Mesenchymal stem cell (in vitro differentiated cells and primary cell): ENCODE measurements at places on chromosomes 7 and 10.
A peak's percentile ranks its signal among the peaks of the same experiment; 100 is the strongest.

GRCh38 chr10:119759832-119760231 is 34.0 kb downstream of the INPP5F start:
- no peaks in the 10 kb centered on the region for H3K36me3 ChIP-seq
- H3K4me3 ChIP-seq = no peak overlapping the region
- peaks cover 11% of the 10 kb centered on the region for H3K4me1 ChIP-seq

DNA sequence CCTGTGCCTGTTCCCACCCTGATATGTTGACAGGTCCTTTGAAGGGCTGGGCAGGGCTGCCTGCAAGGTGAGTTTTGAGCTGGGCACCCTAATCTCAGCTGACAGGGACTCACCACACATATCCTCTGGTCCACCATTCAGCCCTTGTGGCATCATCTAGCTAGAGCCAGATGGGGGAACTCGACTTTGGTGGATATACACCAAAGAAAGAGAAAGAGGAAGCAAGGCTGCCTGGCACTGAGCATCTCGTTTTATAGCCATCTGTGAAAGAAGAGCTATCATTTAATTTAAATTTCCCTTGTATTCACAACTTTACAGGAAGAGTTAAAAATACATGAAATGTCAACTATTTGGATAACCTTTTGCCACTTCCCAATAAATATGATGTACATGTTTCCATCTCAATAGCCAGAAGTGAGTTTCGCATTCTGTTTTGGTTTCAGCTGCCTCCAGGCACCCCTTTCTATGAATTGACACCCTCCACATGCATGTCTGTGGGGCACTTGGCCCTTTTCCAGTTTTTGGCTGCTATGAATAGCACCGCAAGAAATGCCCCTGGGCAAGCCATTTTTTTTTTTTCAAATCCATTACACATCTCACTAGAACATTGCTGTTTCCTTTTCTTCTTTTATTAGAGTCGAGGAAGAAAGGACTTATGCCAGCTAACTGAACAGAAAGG is 22.9 kb upstream of the GRB10 start:
- H3K4me3 ChIP-seq = no peak overlapping the region
- DNase-seq = no peak
- peaks cover 26% of the 10 kb centered on the region for H3K4me1 ChIP-seq
- H3K27ac ChIP-seq = no peak overlapping the region

DNA sequence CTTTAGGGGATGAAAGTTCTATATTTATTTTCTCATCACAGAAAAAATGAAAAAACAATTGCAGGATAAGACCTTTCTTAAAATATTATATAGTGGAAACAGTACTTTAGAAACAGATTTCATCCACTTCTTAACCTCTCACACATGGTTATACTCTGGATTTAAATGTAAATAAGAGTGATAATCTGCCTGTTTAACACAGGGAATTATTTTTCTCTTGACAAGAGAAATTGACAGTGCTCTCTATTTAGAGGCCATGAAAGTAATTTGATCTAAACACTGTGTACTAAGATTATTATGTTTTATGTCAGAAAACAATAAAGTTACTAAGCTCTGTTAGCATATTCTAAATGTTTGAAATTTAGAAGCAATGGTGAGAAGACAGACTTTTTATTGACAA is 88.4 kb downstream of the PHF14 start:
- H3K36me3 ChIP-seq = peaks cover 25% of the 10 kb centered on the region
- no peak overlapping the region for H3K27ac ChIP-seq
- no peaks in the 10 kb centered on the region for H3K4me1 ChIP-seq
- no peak for DNase-seq
- H3K4me3 ChIP-seq = no peak overlapping the region
- H3K27me3 ChIP-seq = no peaks in the 10 kb centered on the region

DNA sequence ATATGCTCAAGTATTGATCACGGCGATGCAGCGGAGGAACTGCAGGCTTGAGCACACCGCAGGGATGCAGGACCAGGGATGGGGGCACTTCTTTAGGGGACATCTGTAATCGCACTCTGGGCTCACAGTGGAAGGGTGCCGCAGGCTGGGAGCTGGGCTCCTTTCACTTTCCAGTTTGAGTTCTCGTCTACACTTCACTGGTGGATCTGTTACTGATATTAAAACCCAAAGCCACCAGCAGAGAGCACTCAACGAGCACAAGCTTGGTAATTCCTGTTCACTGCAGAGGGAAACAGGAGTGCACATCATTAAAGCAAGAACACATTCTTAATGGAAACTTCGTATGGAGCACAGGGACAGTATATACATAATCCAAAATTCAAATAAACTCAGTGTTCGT is 91.3 kb downstream of the PARD3 start:
- H3K4me3 ChIP-seq = peak overlapping the region; percentile 80
- H3K36me3 ChIP-seq = no peaks in the 10 kb centered on the region
- DNase-seq = peak; percentile 79
- no peaks in the 10 kb centered on the region for H3K27me3 ChIP-seq
- H3K27ac ChIP-seq = peak overlapping the region; percentile 48

DNA sequence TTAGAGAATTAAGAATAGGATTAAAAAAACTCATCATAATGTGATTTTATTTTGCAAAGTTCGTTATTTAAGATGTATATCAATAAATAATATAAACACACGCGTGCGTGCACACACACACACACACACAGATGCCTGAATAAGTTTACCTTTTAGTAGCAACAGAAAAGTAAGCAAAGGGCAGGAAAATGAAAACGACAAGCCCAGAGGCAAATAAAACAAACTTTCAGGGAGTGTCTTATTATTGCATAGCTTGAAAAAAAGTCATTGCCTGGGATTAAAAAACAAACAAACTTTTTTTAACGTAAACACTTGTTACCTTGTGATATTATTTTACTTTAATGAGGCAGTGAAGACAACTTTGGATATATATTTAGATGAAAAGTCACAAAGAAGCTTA is 226.4 kb downstream of the BAMBI start:
- no peak overlapping the region for H3K27ac ChIP-seq
- no peak overlapping the region for H3K4me3 ChIP-seq
- H3K4me1 ChIP-seq = peaks cover 6% of the 10 kb centered on the region
- H3K36me3 ChIP-seq = no peaks in the 10 kb centered on the region

- no peak for DNase-seq
- H3K36me3 ChIP-seq = peaks cover 35% of the 10 kb centered on the region
- H3K4me1 ChIP-seq = peaks cover 15% of the 10 kb centered on the region
- H3K27me3 ChIP-seq = peaks cover 3% of the 10 kb centered on the region
These were observed 66.0 kb downstream of the MAD1L1 start for GRCh38 chr7:2166625-2167280.

- no peak overlapping the region for H3K27ac ChIP-seq
- H3K36me3 ChIP-seq = peaks cover 5% of the 10 kb centered on the region
These were observed 9.4 kb downstream of the SCRN1 start for GRCh38 chr7:29980151-29980550.

- H3K36me3 ChIP-seq = peaks cover 5% of the 10 kb centered on the region
- H3K4me1 ChIP-seq = no peaks in the 10 kb centered on the region
- peak; percentile 66 for DNase-seq
- H3K27ac ChIP-seq = no peak overlapping the region
These were observed 39.7 kb downstream of the TES start for GRCh38 chr7:116249969-116250553.

DNA sequence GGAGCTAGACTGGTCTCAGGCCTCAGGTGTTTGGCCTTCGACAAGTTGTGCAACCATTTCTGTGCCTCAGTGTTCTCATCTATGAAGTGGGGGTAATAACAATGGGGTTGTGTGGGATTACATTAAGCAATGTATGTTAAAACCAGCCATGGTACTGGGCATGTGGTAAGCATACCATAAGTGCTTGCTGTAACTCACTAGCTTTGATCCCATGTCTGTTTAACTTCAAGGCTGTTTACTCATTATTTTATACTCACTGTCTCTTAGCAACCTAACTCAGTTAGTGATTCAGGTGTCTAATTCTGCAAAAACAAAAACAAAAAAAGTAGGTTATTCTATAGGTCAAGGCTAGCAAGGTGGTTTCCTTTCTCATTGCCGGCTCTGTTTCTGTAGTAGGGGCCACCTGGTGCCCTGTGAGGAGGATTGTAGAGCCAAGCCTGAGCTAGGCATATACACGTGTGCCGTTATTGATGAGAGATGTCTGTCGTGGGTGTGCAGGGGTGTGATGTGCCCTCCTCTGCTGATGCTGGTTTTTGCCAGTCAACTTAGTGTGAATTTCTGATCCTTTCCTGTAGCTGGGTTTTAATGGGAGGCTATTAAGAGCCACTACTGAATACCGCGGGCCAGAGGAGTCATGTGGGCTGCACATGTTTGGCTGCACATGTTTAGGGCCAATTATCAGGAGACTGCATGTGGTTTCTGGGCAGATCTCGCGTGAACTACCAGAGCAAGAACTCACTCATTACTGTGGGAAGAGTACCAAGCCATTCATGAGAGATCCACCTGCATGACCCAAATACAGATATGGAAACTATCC is 56.2 kb downstream of the EEPD1 start:
- no peaks in the 10 kb centered on the region for H3K27me3 ChIP-seq
- H3K27ac ChIP-seq = no peak overlapping the region
- peaks cover 11% of the 10 kb centered on the region for H3K4me1 ChIP-seq
- no peaks in the 10 kb centered on the region for H3K36me3 ChIP-seq

- no peak for DNase-seq
- H3K4me1 ChIP-seq = peaks cover 12% of the 10 kb centered on the region
- H3K27ac ChIP-seq = no peak overlapping the region
These were observed 56.0 kb upstream of the COL13A1 start for GRCh38 chr10:69745698-69746097.

GRCh38 chr7:56471811-56472210 is 355.6 kb upstream of the NUPR2 start:
- no peak for DNase-seq
- H3K27me3 ChIP-seq = no peaks in the 10 kb centered on the region
- H3K4me3 ChIP-seq = no peak overlapping the region
- no peaks in the 10 kb centered on the region for H3K36me3 ChIP-seq
- no peak overlapping the region for H3K27ac ChIP-seq

GRCh38 chr7:20193873-20194272 is 23.3 kb downstream of the MACC1 start:
- no peak for DNase-seq
- H3K36me3 ChIP-seq = no peaks in the 10 kb centered on the region
- H3K4me3 ChIP-seq = no peak overlapping the region
- H3K4me1 ChIP-seq = no peaks in the 10 kb centered on the region
- H3K27ac ChIP-seq = no peak overlapping the region

DNA sequence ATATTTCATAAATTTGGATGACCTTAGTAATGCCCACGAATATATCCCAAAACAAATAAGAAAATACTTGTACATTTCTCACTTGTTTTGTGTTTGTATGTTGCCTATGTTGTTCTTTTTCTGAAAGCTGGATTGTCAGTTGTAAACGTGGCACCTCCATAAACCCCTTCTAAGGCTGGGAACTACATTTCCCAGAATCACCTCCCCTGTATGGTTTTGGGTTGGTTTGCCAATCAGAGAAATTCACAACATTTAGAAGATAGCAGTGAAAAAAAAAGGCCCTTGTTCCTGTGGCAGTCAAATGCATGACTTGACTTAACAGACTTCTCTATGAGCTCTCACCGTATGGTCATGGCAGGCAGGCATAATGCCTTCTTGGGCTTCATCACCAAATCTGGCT is 676.3 kb upstream of the STEAP1 start:
- H3K4me3 ChIP-seq = no peak overlapping the region
- H3K27me3 ChIP-seq = no peaks in the 10 kb centered on the region
- no peaks in the 10 kb centered on the region for H3K4me1 ChIP-seq
- no peak overlapping the region for H3K27ac ChIP-seq

GRCh38 chr10:121385136-121385535 is 213.1 kb downstream of the FGFR2 start:
- H3K4me3 ChIP-seq = no peak overlapping the region
- H3K27me3 ChIP-seq = no peaks in the 10 kb centered on the region
- DNase-seq = no peak
- no peaks in the 10 kb centered on the region for H3K4me1 ChIP-seq

- H3K4me1 ChIP-seq = no peaks in the 10 kb centered on the region
- H3K36me3 ChIP-seq = no peaks in the 10 kb centered on the region
- DNase-seq = no peak
- H3K27ac ChIP-seq = no peak overlapping the region
- H3K4me3 ChIP-seq = no peak overlapping the region
- H3K27me3 ChIP-seq = peaks cover 23% of the 10 kb centered on the region
These were observed 162.4 kb downstream of the COBL start for GRCh38 chr7:51154201-51154600.

- no peaks in the 10 kb centered on the region for H3K4me1 ChIP-seq
- no peak for DNase-seq
- no peak overlapping the region for H3K4me3 ChIP-seq
- no peak overlapping the region for H3K27ac ChIP-seq
- no peaks in the 10 kb centered on the region for H3K27me3 ChIP-seq
These were observed 117.9 kb downstream of the CFTR start for GRCh38 chr7:117597755-117598154.

GRCh38 chr7:148738737-148739535 is 40.2 kb downstream of the CUL1 start:
- H3K4me3 ChIP-seq = no peak overlapping the region
- no peaks in the 10 kb centered on the region for H3K27me3 ChIP-seq
- H3K27ac ChIP-seq = peak overlapping the region; percentile 82
- peak; percentile 52 for DNase-seq
- peaks cover 77% of the 10 kb centered on the region for H3K36me3 ChIP-seq
- peaks cover 11% of the 10 kb centered on the region for H3K4me1 ChIP-seq

- no peak overlapping the region for H3K27ac ChIP-seq
- peaks cover 24% of the 10 kb centered on the region for H3K4me1 ChIP-seq
- no peak for DNase-seq
These were observed 64.0 kb downstream of the RASGEF1A start for GRCh38 chr10:43202657-43203447.

GRCh38 chr10:16423599-16423998 is 13.2 kb upstream of the PTER start:
- H3K27ac ChIP-seq = no peak overlapping the region
- H3K4me3 ChIP-seq = no peak overlapping the region

- no peak overlapping the region for H3K27ac ChIP-seq
- no peak overlapping the region for H3K4me3 ChIP-seq
- H3K4me1 ChIP-seq = peaks cover 6% of the 10 kb centered on the region
These were observed 1.5 kb downstream of the MKLN1 start for GRCh38 chr7:131329176-131329570.

- H3K27me3 ChIP-seq = no peaks in the 10 kb centered on the region
- DNase-seq = peak; percentile 42
- peaks cover 41% of the 10 kb centered on the region for H3K4me1 ChIP-seq
These were observed 234.6 kb downstream of the ZMYND11 start for GRCh38 chr10:369684-370448.

DNA sequence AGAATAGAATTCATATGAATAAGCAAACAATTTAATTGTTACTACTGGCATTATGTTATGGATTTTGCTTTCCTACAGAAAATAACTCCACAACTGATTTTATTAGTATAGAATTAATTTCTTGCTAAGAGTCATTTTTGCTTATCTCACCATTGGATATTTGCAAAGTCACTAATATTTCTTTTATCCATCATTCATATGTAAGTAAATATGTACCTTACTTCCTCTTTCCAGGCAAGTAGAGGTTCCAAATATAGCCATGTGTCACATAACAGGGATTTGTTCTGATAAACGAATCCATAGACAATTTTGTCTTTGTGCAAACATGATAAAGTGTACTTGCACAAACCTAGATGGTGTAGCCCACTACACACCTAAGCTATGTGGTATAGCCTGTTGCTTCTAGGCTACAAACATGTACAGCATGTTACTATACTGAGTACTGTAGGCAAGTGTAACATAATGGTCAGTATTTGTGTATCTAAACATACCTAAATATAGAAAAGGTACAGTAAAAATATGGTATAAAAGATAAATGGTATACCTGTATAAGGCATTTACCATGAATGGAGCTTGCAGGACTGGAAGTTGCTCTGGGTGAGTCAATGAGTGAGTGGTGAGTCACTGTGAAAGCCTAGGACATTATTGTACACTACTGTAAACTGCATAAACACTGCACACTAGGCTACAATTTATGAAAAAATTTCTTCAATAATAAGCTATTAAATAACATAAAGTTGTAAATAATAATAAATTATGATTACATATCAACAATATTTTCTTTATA is 18.3 kb downstream of the KLLN start:
- no peak overlapping the region for H3K4me3 ChIP-seq
- no peaks in the 10 kb centered on the region for H3K36me3 ChIP-seq
- H3K27ac ChIP-seq = no peak overlapping the region
- H3K27me3 ChIP-seq = no peaks in the 10 kb centered on the region
